ENCODE measurements at places on chromosomes 3 and 15.

GRCh38 chr3:59258550-59259260, 208.9 kb upstream of the CFAP20DC start:
- DNase-seq, result no peak

DNA sequence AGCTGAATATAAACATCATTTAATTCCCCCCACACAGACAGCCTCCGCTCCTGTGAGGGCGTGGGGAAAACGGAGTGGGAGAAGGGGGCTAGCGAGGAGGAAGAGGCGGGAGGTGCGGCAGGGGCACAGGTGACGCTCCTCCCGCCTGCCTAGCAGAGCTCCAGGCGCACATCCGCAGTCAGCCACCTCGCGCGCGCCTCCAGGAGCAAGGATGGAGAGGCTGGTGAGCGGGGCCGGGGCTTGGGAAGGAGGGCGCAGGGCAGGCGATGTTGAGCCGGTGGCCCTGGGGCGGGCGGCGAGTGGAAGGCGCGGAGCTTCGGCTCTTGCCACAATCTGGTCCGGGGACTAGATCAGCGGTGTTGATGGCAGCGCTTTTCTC, at the start of gene CD200:
TSS of gene CD200 (plus strand) at position 155 of the 379 bp plus-strand sequence. CDS start at position 212, 57 bp downstream.
- no peak for DNase-seq

GRCh38 chr3:184816614-184817013, 4.6 kb downstream of the VPS8 start:
- DNase-seq, result no peak

GRCh38 chr3:49629451-49629850, 44.7 kb upstream of the APEH start:
- DNase-seq, result no peak

- DNase-seq, result no peak
Measured at GRCh38 chr3:194758716-194759115, 73.0 kb downstream of the FAM43A start.

DNA sequence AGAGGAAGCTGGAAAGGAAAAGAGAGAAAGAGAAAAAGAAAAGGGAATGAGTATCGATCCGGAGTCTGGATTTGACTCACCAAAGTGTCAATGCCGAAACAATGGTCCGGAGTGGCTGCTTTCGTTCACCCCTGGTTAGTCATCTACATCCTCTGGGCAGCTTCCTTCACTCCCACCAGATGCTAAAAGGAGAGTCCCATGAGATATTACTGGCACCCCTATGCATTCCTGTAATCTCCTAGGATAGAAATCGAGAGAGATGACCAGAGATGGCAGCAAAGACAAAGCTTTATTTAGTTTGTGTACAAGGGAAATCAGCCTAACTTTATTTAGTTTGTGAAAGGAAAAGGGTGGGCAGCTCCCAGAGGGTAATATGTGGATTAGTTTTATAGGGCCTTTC, 622.2 kb downstream of the ZPLD1 start:
- DNase-seq, result no peak

DNA sequence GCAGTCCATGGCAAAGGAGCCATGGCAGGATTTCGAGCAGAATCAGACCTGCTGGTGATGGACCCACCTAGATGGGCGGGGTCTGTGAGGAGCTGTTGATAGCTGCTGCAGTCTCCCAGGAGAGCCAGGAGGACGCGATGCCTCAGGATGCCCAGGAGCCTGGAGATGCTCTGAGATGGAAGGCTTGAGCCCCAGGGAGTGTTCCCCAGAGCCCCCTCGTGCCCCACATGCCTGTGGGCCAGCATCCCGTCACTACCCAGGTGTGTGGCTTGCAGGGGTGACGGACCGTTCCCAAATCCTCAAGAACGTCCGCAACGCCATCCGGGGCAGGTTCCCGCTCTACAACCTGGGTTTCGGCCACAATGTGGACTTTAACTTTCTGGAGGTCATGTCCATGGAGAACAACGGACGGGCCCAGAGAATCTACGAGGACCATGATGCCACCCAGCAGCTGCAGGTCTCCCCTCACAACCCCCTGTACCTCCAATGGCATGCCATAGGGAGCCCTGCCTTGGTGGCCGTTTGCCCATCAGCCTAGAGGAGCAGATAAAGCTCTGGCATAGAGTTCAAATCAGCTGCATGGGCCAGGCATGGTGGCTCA, 6.7 kb downstream of the ITIH1 start:
- DNase-seq, result no peak

GRCh38 chr3:176959867-176960266, 237.4 kb downstream of the TBL1XR1 start:
- DNase-seq, result no peak

GRCh38 chr3:31431321-31431720, 101.4 kb upstream of the STT3B start:
- no peak for DNase-seq

DNA sequence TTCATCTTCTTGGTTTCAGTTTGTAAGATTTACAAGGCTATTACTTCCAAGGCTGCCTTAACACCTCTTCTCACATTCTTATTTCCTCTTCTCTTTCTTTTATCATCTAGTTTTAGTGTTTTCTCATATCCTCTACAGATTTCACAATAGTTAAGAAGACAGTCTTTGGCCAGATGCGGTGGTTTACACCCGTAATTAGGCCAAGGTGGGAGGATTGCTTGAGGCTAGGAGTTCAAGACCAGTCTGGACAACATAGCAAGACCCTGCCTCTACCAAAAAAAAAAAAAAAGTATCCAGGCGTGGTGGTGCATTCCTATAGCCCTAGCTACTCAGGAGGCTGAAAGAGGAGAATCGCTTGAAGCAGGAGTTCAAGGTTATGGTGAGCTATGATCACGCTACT, 3.5 kb upstream of the ALDH1A2 start:
- no peak for DNase-seq

- DNase-seq, result no peak
Measured at GRCh38 chr3:127688416-127689265, 15.9 kb downstream of the ABTB1 start.

GRCh38 chr3:197522881-197523441, 32.8 kb downstream of the BDH1 start:
- no peak for DNase-seq

GRCh38 chr3:132232231-132232792, 84.9 kb upstream of the ACP3 start:
- no peak for DNase-seq

DNA sequence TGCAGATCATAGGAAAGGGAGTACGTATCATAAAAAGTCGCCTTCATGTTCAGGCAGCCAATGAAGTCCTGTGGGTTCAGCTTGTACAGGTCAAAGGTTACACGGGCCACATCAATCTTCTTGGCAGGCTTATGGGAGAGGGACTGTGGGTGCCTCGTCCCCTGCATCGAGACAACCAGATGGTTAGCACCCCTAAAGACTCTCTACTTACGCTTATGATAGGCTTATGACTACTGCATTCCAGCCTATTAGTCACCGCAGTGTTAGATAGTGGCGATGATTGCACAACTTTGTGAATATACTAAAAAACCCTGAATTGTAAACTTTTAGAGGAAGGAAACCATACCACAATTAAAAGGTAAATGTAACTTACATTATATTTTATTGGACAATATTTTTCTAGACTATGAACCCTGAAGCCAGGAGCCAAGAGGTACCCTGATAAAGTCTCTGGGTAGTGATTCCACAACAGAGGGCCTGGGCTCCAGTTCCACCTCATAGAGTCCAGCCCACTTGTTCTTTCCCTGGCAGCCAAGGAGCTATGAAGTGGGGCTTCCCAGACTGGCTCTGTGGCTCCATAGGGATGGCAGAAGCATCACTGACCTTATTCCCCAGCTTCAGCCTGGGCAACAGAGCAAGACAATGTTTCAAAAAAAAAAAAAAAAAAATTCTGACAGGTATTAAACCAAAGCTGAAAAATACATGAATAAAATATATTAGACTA, 2.5 kb upstream of the FANCD2 start:
- no peak for DNase-seq

DNA sequence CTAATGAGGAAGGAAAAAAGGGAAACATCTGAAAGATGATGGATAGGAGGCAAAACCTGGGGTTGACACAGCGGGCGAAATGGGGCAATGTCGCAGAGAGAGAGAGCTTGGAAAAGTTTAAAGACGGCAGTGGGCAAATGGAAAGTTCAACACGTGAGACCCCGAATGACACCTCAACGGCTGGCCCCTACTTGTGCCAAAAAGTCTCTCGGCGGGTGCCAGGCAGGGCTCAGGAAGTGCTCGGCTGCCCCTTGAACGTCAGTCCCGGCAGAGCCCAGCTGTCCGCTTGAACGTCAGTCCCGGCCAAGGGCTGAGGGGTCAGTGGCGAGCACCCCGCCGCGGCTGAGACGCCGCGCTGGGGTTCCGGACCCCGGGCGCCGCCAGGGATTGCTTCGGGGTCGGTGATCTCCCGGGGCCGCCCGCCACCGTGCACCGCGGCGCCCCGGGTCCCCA, 658 bp downstream of the EOGT start:
- DNase-seq, result no peak

DNA sequence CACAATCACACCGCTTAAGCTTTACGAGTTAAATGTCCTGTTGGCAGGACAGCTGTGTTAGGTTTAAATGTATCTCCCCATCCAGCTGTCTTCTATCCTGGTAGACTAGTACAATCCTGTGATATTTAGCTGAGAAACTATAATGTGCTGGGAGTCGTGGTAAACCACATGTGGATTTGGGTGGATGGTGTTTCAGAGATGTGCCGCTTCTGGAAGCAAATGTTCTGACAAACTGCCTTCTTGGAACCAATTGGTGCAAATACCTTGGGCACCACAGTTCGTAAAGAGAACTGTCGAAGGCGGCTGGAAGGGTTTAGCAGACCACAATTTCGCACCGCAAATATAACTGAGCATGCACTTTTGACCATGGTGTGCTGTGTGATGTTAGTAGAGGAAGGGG, 15.0 kb downstream of the SCG5 start:
- no peak for DNase-seq

DNA sequence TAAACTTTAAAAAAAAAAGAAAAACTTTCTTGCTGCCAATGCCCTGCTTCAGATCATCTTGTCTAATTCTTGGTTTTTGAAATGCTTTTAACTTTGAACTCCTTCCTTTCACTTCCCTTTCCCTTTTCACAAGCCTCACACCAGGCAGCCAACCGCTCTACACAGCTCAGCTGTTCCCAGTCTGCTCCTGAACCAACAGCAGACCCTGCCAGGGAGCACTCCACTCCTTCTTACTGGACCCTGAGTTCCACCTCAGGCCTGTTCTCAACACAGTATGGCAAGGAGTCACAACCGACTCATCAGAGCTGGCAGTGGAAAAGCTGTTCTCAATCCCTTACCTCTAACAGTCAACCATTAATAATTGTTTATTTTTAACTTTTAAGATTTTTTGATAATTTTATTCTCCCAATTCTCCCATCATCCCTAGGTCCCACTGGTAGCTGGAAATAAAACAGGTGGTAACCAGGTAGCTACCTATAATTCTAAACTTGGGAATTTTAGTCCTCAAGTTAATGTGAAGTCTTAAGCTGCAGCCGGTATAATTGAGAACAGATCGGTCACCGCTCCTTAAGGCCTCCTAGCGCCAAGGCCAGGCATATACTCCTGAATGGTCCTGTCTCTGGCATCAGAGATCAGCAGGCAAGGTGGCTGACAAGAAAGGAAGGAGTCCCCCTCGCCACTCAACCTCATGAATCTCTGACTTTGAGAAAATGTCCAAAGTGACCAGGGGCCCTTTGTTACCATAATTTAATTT, 43.9 kb downstream of the BOC start:
- no peak for DNase-seq

DNA sequence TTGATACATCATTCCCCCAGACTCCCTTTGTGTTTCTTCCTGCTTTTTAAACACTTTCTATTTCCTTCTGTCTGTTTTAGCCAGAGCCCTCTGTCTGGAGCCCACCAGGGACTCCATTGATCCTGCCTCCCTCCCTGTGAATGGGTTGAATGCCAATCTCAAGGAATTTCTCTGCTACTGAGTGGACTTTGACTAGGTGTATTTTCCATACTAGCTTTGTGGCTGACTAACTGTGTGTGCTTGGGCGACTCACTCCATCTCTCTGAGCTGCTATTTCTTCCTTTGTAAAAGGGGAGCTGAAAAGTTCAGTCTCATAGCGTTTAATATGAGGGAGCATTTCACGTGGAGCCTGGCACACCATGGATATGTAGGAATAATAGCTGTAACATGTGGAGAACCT, 98.8 kb downstream of the EEFSEC start:
- no peak for DNase-seq

DNA sequence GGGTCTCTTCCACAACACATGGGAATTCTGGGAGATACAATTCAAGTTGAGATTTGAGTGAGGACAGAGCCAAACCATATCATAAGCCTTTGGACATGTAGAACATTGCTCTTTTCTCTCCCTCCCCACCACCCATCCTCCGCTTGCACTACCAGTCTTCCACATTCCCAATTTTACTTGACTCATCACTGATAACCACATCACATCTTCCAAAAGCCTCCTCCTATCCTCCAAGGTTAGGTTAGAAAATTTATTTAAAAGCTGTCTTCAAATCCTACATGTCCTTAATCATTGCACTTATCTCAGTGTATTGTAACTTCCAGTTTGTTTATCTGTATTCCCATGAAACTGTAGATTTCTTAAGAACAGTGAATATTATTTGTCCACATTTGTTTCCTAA, 10.4 kb downstream of the ZBED2 start:
- DNase-seq, result no peak

GRCh38 chr15:68154923-68155559, 50.1 kb downstream of the CALML4 start:
- DNase-seq, result no peak

- no peak for DNase-seq
Measured at GRCh38 chr3:123743121-123743520, 141.0 kb downstream of the MYLK start.

DNA sequence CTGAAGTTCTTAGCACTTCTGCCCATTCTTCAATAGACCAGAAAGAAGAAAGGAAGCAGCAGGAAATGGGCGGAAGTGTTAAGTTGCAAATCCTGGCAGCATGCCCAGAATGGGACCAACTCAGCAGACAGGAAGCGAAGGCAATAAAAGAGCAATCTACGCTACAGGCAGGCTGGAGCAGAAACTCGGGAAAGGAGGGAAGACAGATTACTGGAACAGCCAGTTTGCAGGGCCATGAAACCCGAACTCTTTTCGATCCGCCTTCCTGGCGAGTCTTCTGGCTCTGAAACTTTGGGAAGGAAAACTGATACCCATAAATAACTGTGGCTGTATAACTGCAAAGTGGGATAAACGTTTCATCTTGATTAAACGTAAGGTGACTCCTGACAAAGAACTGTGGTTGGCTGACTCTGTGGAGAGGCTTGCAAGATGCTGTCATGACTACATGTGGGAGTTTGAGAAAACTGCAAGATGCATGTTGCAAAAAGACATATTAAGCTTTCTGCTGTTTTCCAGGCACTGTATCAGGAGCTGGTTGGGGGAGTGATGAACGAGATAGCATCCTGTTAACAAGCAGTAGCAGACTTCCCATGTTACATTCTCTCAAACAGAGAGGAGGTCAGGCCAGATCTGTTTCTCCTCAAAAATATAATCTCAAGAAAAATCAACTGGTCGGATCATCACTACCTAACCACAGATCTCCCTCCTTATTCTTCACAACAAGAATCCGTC, 67.8 kb downstream of the FMN1 start:
- DNase-seq, result peak; percentile 27

- DNase-seq, result no peak
Measured at GRCh38 chr3:189674249-189674913, 43.2 kb downstream of the TP63 start.

- DNase-seq, result no peak
Measured at GRCh38 chr3:120488296-120488695, 37.5 kb upstream of the FSTL1 start.

- DNase-seq, result no peak
Measured at GRCh38 chr15:91304786-91305185, 204.7 kb downstream of the SV2B start.

- DNase-seq, result no peak
Measured at GRCh38 chr15:49815526-49815925, 194.7 kb downstream of the DTWD1 start.

- DNase-seq, result no peak
Measured at GRCh38 chr15:62545467-62546227, 380.6 kb upstream of the C2CD4B start.

GRCh38 chr3:149375501-149376196, 1.8 kb downstream of the TM4SF1 start:
- DNase-seq, result no peak

Data from NCI-H187 (cell line).